ENCODE measurements at places on chromosomes 1 and 21.

GRCh38 chr21:31875496-31876015 lies 2.7 kb downstream of the HUNK start:
- no peak for DNase-seq

DNA sequence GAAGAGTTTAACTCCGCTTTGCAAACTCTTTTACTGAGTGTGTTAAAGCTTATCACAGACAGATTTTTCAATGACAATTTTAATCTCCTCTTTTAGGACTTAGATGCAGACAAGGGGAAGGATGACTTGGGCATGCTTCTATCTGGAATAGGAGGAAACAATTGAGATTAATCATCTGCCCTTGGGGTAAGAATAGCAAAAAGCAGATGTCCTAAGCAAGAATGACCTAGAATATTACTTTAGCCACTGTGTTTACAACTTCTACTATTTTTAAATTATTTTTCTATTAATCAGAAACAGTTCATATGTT lies 569.0 kb upstream of the ADGRL2 start:
- no peak for DNase-seq

DNA sequence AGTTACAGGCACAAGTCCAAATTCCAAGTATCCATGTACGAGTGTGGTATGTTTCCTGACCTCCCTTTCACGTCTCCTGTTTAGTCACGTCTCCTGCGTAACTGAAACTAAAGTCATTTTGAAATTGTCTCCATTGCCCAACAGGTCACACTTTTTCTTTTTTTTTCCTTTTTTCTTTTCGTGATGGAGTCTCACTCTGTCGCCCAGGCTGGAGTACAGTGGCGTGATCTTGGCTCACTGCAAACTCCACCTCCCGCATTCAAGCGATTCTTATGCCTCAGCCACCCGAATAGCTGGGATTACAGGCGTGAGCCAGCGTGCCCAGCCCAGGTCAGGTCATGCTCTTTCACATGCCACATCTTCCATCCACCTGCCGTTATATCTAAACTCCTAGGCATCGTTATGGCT lies 38.2 kb downstream of the L1TD1 start:
- no peak for DNase-seq

DNA sequence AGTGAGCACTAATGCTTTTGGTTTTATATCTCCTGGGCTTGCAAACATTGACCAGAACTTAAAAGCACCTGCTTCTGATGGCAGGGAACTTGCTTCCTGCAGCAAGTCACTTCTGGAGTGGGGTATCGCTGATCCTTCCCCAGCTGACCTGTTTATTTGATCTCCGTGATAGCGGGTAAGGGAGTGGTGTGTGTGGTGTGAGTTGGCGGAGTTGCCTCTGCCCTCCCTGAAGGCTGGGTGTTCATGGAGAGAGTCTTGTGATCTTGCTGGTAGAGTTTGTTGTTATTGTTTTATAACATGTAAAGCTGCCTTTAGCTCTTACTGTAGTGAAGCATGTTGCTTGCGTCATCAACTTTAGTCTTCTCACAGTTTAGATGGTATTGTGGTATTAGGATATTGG lies 3.9 kb downstream of the MFN2 start:
- DNase-seq: no peak

- no peak for DNase-seq
These were observed 380.4 kb downstream of the NPHP4 start for GRCh38 chr1:5611851-5612250.

GRCh38 chr1:216902669-216903381 lies 179.6 kb upstream of the ESRRG start:
- DNase-seq: peak; percentile 1
